ENCODE measurements at places on chromosomes 11 and 22. TPM values are rescaled to one million over a fixed set of nuclear protein-coding genes. Genes with fewer than 3 reads are reported as not detected.

The SC5D gene
- total RNA-seq: 73.6 TPM

DNA sequence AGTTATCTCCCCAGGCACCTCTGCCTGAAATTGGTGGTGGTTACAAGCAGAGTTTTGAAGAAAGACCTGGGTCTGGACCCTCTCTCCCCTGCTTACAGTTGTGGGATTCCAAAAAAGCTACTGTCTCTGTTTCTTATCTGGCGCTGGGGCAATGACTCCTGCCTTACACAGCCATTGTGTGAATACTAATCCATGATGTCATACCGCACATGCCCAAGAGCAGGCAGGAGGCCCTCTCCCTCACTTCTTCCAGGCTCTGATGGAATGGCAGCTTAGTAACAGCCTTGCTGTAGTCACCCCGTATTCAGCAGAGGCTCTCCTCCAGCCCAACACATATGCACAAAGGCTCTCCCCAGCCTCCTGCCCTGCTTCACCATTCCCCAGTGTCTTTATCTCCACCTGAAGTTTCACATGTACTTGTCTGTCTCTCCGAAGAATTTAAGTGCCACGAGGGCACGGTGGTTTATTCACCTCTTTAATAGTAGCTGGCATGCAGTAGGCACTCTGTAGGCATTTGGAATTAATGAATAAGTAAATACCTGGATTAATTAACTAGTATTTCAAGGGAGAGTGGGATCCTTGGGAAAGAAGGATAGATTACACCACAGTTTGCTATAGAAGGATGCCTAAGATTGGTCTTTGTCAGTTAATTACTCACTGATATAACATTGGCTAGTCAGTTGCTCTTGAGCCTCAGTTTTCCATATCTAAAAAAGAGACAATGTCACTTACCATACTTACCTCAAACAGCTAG is 165.6 kb downstream of the ETS1 start:
- peak; percentile 62 for DNase-seq

GRCh38 chr11:29481738-29482137 is 535.1 kb downstream of the KCNA4 start:
- no peak for DNase-seq

- peak; percentile 71 for DNase-seq
These were observed 3.7 kb downstream of the RPS19BP1 start for GRCh38 chr22:39528681-39529486.

- DNase-seq: no peak
These were observed 322.1 kb upstream of the MPPED2 start for GRCh38 chr11:30908272-30908671.

GRCh38 chr11:131300439-131300717 is 70.0 kb upstream of the NTM start:
- DNase-seq: no peak

GRCh38 chr11:35126000-35126878 is 12.7 kb upstream of the CD44 start:
- DNase-seq: no peak

DNA sequence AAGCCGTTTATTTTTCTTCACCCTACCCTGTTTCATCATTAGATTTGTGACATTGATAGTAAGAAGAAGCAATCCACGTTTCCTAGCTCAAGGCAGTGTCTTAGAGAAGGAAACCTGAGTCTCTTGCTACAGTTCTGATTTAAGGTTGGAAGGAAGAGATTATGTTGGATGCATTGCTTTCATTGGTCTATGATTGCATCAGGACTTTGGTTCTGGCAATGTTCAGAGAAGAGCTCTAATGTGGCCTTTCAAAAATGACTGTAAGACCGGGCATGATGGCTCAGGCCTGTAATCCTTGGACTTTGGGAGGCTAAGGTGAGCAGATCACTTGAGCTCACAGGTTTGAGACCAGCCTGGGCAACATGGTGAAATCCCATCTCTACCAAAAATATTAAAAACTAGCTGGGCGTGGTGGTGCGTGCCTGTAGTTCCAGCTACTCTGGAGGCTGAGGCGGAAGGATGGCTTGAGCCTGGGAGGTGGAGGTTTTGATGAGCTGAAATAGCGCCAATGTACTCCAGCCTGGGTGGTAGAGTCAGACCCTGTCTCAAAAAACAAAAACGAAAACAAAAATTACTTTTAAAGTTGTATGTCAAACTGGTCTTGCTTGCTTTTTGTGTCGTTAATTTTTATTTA is 4.1 kb downstream of the NUCB2 start:
- no peak for DNase-seq

Data from bronchial epithelial cell (primary cell).